Nucleus accumbens (tissue), 56 donors: ENCODE measurements at places on chromosomes 5 and 9.

GRCh38 chr5:125583321-125584139 lies 837.1 kb upstream of the ZNF608 start:
- no peak for DNase-seq

DNA sequence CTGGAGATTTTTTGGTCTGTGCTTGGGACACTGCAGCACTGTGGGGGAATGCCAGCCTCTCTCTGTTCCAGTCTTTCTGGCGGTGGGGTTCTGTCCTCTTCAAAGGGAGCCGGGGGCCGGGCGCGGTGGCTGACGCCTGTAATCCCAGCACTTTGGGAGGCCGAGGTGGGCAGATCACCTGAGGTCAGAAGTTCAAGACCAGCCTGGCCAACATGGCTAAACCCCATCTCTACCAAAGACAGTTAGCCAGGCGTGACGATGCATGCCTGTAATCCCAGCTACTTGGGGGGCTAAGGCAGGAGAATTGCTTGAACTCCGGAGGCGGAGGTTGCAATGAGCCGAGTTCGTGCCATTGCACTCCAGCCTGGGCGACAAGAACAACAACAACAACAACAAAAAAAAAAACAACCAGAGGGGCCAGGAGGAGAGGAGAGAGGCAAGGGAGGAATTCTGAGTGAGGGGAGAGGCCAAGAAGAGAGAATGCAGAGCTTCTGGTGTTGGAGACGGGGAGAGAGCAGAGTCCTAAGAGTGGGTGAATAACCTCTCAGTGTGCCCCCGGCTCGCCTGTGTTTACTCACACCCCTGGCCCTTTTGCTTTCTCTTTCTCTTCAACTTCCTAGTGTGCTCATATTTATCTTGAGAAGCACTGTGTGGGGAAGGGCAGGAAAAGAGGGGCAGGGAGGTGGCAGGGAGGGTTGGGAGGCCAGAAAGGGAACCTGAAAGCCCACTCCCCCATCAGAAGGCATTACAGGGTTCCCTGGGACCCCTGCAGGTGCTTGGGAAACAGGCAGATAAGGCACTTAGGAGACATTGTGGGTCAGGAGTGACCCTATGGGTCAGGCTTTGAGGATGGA lies 3.2 kb upstream of the SET start:
- DNase-seq = no peak

GRCh38 chr9:33248606-33249005 lies 8.6 kb downstream of the SPINK4 start:
- no peak for DNase-seq

GRCh38 chr9:5008202-5008601 lies 23.1 kb downstream of the JAK2 start:
- DNase-seq = no peak

GRCh38 chr5:59565551-59565950 lies 328.0 kb downstream of the PDE4D start:
- no peak for DNase-seq
